ENCODE measurements at places on chromosomes 5 and 9. TPM values are rescaled to one million over a fixed set of nuclear protein-coding genes. Genes with fewer than 3 reads are reported as not detected.

DNA sequence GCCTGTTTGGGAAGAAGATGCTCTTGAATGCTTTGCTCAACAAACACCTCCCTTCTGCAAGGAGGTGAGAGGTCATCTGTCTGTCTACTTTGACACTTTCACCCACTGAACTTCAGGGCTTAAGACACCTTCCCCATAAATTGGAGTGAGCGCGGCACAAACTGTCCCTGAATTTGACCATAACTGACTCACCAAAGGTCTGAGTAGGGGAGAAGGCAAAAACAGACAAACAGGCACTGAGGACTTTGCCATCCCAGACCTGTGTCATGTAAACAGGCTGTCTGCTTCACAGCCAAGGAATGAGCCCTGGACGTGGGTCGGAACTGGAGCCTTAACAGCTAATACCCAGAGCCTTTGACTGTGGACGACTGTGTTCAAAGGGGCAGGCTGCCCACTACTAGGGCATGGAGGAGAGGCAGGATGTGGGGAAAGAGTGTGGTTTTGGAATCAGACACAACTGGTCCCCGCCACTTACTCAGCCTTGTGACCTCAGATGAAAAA is 320.9 kb upstream of the KLF4 start:
- H3K36me3 ChIP-seq, result no peaks in the 10 kb centered on the region
- H3K4me3 ChIP-seq, result no peak overlapping the region
- no peak for DNase-seq

PCDHGC3 gene
- total RNA-seq, result 0.15 TPM

CYSRT1 gene
- 0.58 TPM for total RNA-seq

- peaks cover 9% of the 10 kb centered on the region for H3K4me1 ChIP-seq
- no peak overlapping the region for H3K4me3 ChIP-seq
- no peaks in the 10 kb centered on the region for H3K27me3 ChIP-seq
- H3K36me3 ChIP-seq, result no peaks in the 10 kb centered on the region
- H3K27ac ChIP-seq, result no peak overlapping the region
- no peak for DNase-seq
Observed at GRCh38 chr5:97115932-97116331, 26.5 kb downstream of the LIX1 start.

GRCh38 chr9:129987047-129987446 is 55.9 kb downstream of the FNBP1 start:
- peaks cover 64% of the 10 kb centered on the region for H3K4me1 ChIP-seq
- no peak for DNase-seq
- no peaks in the 10 kb centered on the region for H3K27me3 ChIP-seq
- H3K27ac ChIP-seq, result no peak overlapping the region
- no peaks in the 10 kb centered on the region for H3K36me3 ChIP-seq

GRCh38 chr5:139256820-139257219 is 36.7 kb upstream of the MATR3 start:
- no peaks in the 10 kb centered on the region for H3K4me1 ChIP-seq
- DNase-seq, result no peak
- H3K4me3 ChIP-seq, result no peak overlapping the region
- no peaks in the 10 kb centered on the region for H3K27me3 ChIP-seq
- H3K36me3 ChIP-seq, result no peaks in the 10 kb centered on the region

DNA sequence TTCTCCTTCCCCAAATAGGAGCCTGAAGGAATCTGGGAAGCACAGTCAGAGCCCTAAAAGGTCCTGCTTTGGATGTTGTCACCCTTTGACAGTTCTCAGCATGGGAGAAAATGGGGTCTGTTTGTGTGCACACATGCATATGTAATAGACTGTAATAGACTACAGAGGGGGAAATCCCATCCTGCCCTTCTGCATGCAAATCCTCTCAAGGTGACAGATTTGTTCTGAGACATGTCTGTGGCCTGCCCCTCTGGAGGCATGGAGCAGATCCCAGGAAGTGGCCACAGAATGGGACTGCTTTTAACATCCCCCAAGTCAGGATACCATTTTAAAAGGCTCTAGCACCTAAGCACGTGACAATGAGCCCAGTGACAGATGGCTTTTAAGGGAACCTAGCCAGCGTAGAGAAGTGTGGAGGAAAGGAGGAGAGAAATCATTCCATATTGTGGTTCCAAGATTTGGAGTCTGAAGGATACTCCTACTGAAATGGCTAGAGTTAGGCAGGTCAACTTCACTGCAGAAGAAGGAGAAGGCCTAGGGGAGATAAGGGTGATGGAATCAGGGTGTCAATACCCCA is 483.5 kb downstream of the SPOCK1 start:
- H3K4me3 ChIP-seq, result no peak overlapping the region
- DNase-seq, result no peak
- H3K27ac ChIP-seq, result no peak overlapping the region

DNA sequence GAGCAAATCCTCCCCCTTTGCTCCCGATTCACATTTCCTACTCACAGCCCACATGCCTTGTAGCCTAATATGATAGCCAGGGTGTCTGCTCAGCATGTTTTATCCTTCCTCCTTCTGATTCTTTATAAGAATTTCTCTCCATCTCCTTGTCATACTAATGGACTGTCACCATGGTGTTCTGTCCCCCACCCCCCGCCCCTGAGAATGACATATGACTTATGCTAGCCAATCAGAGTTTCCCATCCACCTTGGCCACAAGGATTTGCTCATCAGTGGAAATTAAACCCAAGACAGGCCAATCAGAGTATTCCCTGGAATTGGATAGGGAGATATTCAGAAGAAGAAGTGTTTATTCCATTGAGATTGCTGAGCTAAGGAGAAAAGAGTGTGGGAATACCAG is 16.0 kb downstream of the ABLIM3 start:
- no peak overlapping the region for H3K27ac ChIP-seq
- DNase-seq, result no peak
- no peaks in the 10 kb centered on the region for H3K4me1 ChIP-seq
- no peaks in the 10 kb centered on the region for H3K36me3 ChIP-seq
- H3K27me3 ChIP-seq, result no peaks in the 10 kb centered on the region
- H3K4me3 ChIP-seq, result no peak overlapping the region

MEGF10 gene
- total RNA-seq, result not detected

TNC gene
- total RNA-seq, result 1.4 TPM

LCN1 gene
- total RNA-seq, result not detected

DNA sequence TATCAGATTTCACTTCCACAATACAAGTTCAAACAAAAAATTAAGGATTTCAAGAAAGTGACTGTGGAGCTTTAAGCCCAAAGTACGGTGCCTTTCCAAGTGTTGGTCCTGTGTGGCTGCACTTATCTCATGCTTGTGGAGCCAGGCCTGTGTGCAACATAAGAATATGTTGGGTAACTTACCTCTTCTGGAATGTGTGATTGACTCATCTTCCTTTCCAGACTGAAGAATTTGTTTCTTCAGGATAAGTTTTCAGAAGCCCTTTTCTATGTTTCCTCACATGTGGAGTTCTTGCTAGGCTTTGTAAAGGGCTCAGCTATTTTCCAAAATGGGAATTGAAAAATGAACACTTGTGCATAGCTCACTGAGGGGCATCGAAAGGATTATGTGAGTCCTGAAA is 485.1 kb upstream of the PAPPA start:
- H3K36me3 ChIP-seq, result no peaks in the 10 kb centered on the region
- DNase-seq, result no peak
- H3K27ac ChIP-seq, result no peak overlapping the region
- no peaks in the 10 kb centered on the region for H3K4me1 ChIP-seq
- H3K4me3 ChIP-seq, result no peak overlapping the region
- no peaks in the 10 kb centered on the region for H3K27me3 ChIP-seq

SHISAL2B gene
- total RNA-seq, result not detected

DNA sequence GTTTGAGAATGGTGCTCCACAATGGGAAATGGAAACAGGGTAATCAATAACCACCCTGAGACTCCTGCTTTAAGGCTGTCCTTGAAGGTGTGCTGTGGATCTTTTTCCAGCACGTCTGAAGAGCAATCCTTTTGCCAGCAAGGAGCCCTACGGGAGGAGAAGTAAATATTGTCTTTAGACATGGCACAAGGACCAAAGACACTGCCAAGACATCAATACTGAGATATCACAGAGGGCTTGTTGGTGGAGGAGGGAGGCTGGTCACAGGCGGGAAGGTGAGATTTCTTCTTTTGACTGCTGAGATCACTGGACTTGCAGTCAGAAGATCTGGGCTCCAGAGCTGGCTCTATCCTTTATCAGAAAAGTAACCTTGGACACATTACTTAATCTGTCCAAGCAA is 135.0 kb upstream of the ZNF462 start:
- no peak overlapping the region for H3K27ac ChIP-seq
- DNase-seq, result no peak
- H3K36me3 ChIP-seq, result no peaks in the 10 kb centered on the region

Measured in CD8-positive, alpha-beta memory T cell (primary cell).